ENCODE measurements at places on chromosomes 5 and 9.

DNA sequence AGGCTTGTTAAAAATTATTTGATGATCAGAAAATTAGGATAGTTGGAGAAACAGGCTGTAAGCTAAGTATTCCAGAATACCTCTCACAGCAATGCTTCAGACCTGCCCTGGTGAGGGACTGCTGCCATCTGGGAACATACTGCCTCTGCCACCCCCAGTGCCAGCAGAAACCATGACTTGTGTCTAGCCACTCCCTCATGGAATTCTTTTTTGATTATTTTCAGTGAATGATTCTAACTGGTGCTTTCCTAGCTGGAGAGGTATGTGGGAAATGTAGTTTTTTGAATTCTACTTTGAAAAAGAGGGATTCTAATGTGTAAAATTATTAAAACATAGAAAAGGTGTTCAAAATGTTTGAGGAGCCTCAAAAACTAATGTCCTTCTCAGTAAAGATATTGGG lies 126.3 kb downstream of the HMHB1 start:
- DNase-seq: no peak

DNA sequence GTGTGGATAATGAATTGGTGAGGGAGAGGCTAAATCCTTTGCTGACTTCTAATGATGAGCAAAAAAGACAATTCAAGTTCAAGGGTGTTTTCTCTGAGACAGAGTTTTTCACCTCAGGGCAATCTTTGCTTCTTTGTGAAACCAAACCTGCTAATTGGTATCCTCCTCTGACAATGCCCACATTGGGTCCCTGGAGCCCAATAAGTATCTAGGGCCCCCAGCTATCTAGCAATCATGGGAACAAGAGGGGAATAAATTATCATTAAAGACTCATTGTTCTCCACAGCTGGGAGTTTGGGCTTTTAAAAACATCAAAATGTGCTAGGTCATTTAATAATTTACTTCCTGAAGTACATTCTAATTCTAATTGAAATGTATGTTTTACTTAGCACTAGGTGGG lies 227.3 kb downstream of the TMEM167A start:
- DNase-seq: no peak

DNA sequence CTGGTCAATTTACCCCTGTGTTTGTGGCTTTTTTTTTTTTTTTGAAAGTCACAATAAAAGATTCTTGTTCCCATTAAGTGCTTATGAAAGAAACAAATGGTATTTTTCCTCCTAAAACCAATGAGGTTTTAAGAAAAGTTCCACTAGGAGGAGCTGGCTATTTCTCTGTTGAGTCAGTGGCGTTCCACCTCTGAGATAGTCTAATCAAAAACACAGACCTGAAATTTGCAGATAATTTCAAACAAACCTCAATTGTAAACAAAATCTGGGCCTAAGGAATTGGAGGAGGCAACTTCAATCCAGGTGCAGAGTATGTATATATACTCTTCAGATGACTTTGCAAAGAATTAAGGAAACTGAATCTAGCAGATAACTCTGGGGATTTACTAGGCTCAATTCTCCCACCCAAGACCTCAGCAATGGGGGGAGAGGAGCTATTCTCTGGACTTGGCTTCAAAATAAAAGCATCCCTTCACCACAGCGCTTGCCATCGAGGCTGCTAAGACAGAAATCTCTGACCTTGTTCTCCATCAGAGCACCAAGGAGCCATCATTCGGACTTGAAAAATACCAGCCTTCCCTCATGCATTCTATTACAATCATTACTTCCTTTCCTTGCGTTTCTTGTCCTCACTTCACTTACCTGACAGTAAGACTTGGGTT lies 52.4 kb downstream of the FANCC start:
- no peak for DNase-seq

GRCh38 chr9:99859243-99859980 lies 37.7 kb downstream of the NR4A3 start:
- DNase-seq: no peak

DNA sequence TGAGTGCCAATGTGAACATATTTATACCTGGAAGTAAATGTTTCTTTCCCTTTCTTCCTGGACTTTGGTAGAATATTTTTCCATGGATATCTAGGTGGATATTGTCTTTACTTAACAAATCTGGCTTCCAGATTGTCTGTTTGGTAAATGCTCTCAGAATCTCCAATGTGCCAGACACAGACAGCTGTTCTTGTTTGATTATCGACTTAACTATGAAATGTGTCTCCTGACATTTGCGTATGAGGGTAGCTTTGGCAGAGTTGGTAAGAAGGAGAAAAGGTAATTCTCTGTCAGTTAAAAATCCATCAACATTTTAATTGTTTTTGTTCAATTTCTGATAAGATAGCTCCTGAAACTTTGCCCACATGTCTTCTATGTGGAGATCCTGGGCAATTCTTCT lies 196.4 kb upstream of the NUDT12 start:
- no peak for DNase-seq

GRCh38 chr5:21701317-21701716 lies 1151.8 kb downstream of the CDH12 start:
- no peak for DNase-seq

DNA sequence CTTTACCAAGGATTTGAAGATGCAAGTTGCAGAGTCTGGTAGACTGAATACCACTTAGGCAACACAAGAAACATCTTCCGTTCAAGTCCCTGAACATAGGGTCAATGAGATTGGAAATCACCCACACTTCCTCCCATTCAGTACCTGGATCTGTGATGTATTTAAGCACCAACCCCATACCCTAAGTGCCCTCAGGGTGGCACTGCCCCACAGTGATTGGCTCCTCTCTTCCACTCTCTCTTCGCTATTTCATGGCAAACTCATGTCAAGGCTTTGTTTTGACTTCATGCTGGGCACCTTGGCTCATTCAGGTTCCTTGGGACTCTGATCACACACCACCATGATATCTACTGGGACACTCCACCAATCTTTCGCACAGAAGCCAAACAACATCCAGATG lies 53.7 kb downstream of the GGTA1 start:
- no peak for DNase-seq

DNA sequence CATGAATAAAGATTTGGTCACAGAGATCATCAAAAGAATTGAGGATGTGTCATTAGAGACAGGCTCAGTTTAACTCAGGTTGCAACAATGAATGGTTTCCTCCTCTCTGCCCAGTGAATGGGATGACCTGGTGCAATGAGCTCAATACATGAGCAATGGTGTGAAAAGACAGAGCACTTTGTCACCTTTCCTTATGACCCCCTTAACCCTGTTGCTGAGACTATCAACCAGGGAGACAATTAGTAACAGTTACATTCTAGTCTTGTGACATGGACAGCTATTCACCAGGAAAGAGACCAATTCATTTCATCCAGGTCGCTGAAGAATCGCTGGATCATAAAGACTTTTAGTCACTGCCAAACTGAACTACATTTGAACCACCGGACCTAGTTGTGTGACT lies 19.9 kb upstream of the CDH6 start:
- DNase-seq: no peak

DNA sequence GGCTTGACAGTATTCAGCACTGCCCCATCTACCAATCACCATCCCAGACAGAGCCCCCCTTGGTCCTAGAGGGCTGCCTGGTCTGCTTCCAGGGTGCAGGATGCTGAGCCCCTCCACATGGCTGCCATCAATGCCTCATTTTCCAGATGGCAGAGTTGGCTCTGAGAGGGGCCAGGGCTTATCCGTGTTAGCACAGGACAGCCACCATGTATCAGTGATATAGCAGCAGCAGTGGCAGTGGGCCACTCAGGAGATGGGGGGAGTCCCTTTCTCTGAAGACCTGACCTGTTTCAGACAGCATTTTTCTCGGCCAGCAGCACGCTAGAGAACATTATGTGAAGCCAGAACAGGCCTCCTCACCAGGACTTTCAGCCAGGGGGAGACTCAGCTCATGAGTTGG lies 1.6 kb upstream of the SMIM32 start:
- no peak for DNase-seq

GRCh38 chr9:77616191-77616590 lies 31.9 kb downstream of the GNA14 start:
- no peak for DNase-seq

- no peak for DNase-seq
Observed at GRCh38 chr9:69768101-69768500, 8.3 kb upstream of the PTAR1 start.

GRCh38 chr9:23702311-23702922 lies 123.6 kb downstream of the ELAVL2 start:
- no peak for DNase-seq

DNA sequence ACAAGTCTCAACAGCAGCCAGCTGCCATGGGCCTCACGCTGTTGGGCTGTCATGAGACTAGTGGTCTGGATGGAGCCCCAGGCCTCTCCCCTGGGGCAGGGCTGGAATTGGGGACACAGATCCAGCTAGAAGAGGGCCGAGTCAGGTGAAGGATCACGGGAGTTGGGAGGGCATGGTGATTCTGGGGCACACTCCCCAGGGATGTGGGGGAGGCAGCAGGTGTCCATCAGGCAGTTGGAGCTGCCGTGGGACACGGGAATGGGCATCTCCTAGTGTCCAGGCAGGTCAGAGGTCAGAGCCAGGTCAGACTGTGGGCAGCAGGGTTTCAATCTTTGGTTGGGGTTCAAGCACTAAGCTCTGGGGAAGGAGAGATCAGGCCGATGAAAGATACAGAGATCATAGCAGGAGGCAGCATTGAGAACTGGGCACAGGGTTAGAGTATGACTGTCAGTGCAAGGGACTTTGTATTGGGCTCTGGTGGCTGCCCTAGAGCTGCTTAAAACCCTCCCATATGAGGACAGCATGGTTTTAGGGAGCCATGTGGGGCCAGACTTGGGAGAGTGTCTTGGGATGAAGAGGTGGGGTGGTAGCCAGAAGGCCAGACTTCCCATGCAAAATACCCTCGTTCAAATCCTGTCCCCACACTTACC lies 59.2 kb downstream of the ARHGEF37 start:
- DNase-seq: no peak

DNA sequence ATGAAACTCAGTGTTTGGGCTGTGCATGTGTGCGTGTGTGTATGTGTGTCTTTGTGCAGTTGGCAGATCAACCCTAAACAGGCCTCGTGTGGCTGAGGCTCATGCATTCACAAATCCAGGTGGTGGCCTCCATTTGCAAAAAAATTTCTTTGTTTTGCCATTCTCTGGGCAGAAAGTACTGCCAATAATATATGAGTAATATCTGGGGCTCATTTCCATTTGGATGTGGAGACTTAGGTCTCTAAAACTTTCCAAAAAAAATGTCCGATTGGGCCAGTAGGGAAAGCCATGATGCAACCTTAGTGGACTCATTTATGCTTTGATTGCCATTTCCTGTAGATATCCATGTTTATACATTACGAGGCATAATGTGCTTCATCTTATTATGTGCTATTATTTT lies 77.9 kb upstream of the RPS23 start:
- no peak for DNase-seq

- DNase-seq: no peak
Observed at GRCh38 chr5:57174128-57174889, 450 bp downstream of the GPBP1 start.

DNA sequence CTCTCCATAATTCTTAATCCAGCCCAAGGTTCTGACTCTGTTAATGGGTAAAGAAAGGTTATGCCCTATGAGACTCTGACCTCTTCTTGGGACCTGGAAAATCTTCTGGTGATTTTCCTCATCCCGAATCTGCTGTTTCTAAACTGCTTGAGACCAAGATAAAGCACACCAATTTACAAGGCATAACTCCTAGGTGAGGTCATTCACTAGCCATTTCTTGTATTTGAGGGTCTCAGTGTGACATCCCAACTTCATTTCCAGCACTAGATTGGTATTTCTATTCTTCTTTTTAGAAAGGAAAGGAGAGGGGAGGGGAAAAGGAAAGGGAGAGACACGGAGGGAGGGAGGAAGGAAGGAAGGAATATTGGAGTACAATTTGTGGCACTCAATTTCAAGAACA lies 51.6 kb downstream of the SLC1A1 start:
- DNase-seq: no peak

DNA sequence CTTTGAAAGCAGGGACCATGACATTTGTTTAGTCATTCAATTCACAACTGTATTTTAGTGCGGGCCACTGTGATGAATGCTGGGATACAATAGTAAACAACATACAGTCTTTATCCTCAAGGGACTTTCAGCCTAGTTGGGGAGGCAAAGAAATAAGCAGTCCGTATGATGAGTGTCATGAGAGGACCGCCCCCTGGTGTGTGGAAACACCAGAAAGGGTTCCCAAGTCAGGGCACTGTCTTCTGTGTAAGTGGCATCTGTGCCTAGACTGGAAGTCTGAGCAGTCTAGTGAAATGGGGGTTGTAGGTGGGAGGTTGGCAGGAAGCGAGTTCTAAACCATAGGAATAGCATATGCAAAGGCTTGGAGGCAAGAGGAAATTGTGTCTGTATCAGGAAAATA lies 6.8 kb downstream of the C9orf43 start:
- DNase-seq: no peak

DNA sequence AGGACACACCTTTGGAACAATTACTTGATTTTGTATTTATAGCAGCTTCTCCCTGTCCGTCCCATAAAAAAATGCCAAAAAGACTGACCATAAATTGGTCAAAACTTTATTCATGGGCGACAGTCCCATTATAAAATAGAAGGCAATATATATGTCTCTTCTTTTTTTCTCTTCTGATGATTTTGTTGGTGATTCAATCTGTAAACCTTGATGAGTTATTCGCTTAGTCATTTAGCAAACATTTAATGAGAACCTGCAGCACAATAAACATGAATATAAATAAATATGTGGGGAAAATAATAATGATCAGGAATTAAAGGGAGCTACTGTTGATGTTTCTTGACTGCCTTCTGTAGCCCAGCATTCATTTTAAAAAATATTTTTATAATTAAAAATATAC lies 356.4 kb upstream of the ACTBL2 start:
- DNase-seq: no peak
